Karpas-422 (cell line): ENCODE measurements at places on chromosomes 7 and 10. TPM values are rescaled to one million over a fixed set of nuclear protein-coding genes. Genes with fewer than 3 reads are reported as not detected.

The CCDC136 gene
- total RNA-seq = 25.9 and 32.5 TPM in 2 replicates

The ADK gene
- 29.0 and 41.4 TPM in 2 replicates for total RNA-seq

The NUTM2A gene
- 0.14 and 0.26 TPM in 2 replicates for total RNA-seq

The TRIM56 gene
- total RNA-seq = 8.1 and 14.0 TPM in 2 replicates

The SH3PXD2A gene
- 0.07 and 0.22 TPM in 2 replicates for total RNA-seq

- no peak overlapping the region for H3K4me3 ChIP-seq
- no peaks in the 10 kb centered on the region for H3K4me1 ChIP-seq
- no peaks in the 10 kb centered on the region for H3K36me3 ChIP-seq
- no peaks in the 10 kb centered on the region for H3K27me3 ChIP-seq
- DNase-seq = no peak
Measured at GRCh38 chr10:123415523-123415922, 250.6 kb upstream of the GPR26 start.

DNA sequence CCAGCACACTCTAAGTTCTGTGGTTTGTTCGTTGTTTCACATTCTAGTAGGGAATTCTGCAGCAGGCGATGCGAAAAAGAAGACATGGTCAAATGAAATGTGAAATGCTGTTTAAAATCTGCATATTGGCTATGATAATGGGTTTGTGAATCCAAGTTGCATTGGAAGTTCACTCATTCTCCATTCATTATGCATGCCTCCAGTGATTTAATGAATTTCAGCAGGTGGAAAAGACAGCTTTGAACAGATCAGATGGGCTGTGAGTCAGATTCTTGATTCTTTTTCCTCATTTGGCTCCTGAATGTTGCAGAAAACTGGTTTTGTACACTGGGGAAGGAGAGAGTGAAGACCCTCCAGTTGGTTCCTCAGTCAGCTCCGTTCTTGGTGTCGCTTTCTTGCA lies 52.1 kb downstream of the PNLIPRP2 start:
- no peaks in the 10 kb centered on the region for H3K36me3 ChIP-seq
- no peaks in the 10 kb centered on the region for H3K27me3 ChIP-seq
- no peak for DNase-seq

DNA sequence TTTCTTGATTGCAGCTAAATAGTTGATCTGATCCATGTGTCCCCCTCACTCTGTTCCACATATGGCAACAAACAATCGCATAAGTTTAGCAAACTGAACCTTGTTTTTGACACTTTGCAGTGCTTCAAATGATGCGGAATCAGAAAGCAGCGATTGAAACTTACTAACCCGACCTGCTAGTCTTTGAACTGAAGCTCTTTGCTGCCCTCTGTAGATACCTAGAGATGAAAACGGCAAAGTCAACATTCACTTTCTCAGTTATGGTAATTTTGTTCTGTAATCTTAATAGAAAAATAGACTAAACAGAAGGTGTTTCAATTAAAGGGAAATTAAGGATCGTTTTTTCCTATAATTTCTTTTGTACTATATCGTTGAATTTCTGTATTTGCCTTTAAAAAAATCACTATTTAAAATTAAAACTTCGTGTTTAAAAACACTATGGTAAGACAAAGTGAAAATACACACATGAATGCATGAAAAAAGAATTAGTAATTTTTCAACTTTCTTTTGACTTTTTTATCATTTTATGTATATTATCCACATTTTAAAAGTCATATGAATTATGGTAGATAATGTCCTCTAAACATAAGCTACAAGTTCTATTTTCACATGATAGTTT lies 276.5 kb downstream of the MAGI2 start:
- peak; percentile 67 for DNase-seq
- H3K27me3 ChIP-seq = no peaks in the 10 kb centered on the region
- no peaks in the 10 kb centered on the region for H3K4me1 ChIP-seq

DNA sequence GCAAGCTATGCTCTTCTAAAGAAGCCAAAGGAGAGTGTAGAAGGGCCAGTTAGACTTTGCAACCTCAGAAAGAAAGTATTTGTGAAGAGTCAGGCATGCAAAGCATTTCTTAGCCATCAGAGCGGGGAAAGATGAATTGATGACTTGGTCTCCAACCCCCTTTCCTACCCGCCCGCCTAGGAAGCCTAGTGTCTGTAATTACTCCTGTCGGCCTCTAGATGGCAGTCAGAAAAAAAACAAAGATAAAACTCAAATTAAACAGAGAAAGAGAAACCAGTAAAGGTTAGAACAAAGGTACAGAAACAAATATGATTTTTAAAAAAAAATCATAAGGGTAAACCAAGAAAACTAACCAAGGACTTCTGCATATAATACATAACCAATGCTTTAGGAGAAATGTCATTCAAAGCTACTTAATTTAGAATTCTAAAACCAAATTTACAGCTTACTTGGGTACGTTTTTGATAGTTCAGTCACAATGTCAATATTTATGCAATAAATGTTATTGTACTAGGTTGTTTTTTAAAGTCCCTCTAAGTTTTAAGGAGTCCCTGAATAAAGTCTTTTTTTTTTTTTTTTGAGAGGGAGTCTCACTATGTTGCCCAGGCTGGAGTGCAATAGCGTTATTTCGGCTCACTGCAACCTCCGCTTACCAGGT lies 97.6 kb downstream of the LYZL1 start:
- H3K4me3 ChIP-seq = no peak overlapping the region
- no peaks in the 10 kb centered on the region for H3K4me1 ChIP-seq
- DNase-seq = peak; percentile 61
- no peak overlapping the region for H3K27ac ChIP-seq
- no peaks in the 10 kb centered on the region for H3K36me3 ChIP-seq

- DNase-seq = no peak
- peaks cover 19% of the 10 kb centered on the region for H3K4me1 ChIP-seq
- H3K36me3 ChIP-seq = no peaks in the 10 kb centered on the region
Measured at GRCh38 chr7:156374335-156374734, 266.2 kb upstream of the RNF32 start.

DNA sequence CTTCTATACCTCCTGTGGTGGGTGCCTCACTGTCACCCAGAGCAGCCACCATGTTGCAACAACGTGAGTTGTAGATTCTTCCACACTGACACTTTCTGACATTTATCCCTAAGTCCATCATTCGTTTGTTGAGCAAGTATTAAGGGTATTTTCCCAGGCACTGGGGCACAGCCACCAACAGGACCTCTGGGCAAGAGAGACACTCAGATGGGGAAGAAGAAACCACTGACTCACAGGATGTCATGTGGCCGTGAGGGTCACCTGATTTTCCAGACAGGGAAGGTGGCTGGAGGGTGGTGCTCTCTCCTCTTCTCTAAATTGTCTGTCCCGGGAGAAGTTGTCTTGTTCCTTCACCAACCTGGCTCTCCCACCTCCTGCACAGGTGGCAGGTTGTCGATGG lies 51.7 kb upstream of the PPIF start:
- no peak for DNase-seq
- no peak overlapping the region for H3K27ac ChIP-seq
- H3K27me3 ChIP-seq = no peaks in the 10 kb centered on the region
- no peak overlapping the region for H3K4me3 ChIP-seq
- H3K4me1 ChIP-seq = no peaks in the 10 kb centered on the region
- peaks cover 31% of the 10 kb centered on the region for H3K36me3 ChIP-seq

DNA sequence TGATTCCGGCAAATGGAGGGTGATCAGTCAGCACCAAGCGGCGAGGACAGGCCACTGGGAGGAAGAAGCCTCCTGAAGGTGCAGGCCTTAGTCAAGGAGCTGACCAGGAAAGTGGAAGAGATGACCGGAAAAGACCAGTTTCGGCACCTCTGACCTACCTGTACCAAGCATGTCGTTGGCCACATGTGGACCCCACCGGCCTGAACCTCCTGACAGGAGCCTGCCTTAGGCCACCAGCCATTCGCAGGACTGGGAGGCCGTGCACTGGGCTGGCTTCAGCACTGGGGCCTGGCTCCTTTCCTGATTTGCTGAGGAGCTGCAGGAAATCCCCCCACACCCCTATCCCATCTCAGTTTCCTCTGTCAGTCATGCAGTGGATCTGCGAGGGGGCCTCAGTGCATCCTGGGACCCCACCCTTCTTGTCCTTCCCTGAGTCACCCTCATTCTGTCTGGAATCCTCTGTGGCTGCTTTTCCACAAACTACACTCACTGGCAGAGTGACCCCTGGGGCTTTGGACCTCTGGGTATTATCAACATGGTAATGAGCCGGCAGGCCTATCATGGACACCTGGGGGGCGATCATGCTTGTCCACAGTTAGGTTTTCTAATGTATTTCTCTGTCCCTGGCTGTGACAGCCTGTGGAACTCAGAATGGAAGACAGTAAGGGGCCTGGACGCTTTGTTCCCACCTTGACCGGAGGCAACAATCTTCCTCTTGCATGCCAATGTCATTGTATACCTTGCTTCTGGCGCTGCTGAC lies 33.0 kb downstream of the RAMP3 start:
- no peaks in the 10 kb centered on the region for H3K27me3 ChIP-seq
- H3K4me3 ChIP-seq = no peak overlapping the region
- H3K36me3 ChIP-seq = no peaks in the 10 kb centered on the region
- no peaks in the 10 kb centered on the region for H3K4me1 ChIP-seq
- DNase-seq = no peak

DNA sequence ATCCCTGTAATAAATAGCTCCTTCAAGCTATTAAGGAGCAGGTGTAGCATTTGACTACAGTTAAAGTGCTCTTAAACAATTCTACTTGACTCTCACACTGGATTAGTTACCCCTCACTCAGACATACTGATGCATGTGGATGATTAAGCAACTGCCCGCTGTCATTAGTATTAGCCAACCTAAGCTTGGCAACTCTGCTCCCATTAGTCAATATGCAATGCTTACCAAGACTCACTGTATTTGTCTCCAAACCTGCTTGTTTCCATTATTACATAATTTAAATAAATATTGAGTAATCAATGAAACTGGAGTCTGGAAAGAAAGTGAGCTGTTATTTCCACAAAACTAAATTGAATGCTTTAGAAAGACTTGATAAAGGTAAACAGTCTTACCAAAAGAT lies 144.0 kb upstream of the ASAH2 start:
- DNase-seq = no peak
- H3K36me3 ChIP-seq = no peaks in the 10 kb centered on the region
- no peak overlapping the region for H3K27ac ChIP-seq
- H3K27me3 ChIP-seq = no peaks in the 10 kb centered on the region
- no peaks in the 10 kb centered on the region for H3K4me1 ChIP-seq

DNA sequence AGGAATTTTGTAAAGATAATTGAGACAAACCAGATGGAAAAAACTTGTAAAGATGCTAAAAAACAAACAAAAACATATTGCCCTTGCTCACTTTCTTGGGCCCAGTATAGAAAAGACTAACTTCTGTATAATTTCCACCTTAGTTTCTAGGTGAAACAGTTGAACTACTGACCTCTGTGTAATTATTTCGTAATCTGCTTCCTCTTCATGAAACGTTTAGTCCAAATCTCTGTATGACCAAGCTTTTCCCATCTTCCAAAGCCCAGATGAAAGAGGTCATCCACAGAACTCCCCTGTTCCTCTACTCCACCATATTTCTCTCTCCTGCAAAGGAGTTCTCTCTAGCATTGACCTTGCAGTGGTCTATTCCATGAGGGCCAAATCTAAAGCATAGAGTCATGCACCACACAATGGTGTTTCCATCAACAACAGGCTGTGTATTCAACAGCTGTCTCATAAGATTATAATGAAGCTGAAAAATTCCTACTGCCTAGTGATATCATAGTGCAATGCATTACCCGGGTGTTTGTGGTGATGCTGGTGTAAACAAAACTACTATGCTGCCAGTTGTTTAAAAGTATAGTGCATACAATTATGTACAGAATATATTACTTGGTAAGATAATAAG lies 647.6 kb downstream of the TNS3 start:
- no peaks in the 10 kb centered on the region for H3K36me3 ChIP-seq
- no peak for DNase-seq
- H3K27ac ChIP-seq = no peak overlapping the region
- no peaks in the 10 kb centered on the region for H3K27me3 ChIP-seq
- peaks cover 1% of the 10 kb centered on the region for H3K4me1 ChIP-seq
- H3K4me3 ChIP-seq = no peak overlapping the region

DNA sequence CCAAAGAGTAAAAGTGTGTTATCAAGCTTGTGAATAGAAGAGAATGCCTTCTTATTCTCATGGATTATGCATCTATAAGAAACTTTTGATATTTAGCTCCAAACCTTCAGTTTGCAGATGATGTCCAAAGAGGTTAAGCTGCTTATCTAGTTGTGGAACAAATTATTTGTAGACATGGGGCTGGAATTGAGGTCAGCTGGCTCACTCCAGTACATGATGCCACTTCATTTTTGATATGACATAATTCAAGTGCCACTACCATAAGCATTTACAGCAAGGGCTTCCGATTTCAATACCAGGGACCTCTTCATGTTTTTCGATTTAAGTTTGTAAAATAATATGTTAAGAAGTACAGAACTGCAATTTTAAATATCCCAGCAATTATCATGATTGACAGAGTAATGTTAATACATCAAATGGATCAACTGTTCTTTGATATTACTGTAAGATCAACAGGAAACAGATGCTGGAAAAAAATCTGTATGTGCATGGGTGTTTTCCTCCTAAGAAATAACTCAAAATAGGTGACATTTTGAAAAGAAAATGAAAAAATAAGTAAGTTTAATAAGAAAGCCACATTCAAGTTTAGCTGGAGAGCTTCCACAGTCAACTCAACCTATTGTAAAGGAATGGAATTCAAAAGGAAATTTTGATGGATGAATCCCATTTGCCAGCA lies 12.7 kb downstream of the FAM3C start:
- H3K4me3 ChIP-seq = no peak overlapping the region
- DNase-seq = no peak
- H3K27me3 ChIP-seq = no peaks in the 10 kb centered on the region
- H3K4me1 ChIP-seq = peaks cover 39% of the 10 kb centered on the region

DNA sequence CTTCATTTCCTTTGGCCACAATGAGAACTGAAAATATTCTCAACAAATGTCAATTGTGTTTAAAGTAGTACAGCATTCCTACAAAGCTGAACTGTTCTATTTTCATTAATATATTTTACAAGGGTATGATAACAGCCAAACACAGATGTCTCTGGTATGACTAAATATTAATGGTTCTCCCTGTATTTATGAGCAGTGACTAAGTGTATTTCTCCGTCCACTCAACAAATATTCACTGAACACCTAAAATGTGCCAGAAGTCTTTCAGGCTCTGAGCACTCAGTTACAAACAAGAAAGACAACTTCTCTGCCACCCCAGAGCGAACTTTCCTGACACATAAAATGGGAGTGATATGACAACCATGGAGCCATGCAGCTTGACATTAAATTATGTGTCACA lies 135.6 kb downstream of the VPS41 start:
- no peak overlapping the region for H3K27ac ChIP-seq
- no peaks in the 10 kb centered on the region for H3K27me3 ChIP-seq
- no peak for DNase-seq
- no peak overlapping the region for H3K4me3 ChIP-seq
- H3K4me1 ChIP-seq = peaks cover 6% of the 10 kb centered on the region

DNA sequence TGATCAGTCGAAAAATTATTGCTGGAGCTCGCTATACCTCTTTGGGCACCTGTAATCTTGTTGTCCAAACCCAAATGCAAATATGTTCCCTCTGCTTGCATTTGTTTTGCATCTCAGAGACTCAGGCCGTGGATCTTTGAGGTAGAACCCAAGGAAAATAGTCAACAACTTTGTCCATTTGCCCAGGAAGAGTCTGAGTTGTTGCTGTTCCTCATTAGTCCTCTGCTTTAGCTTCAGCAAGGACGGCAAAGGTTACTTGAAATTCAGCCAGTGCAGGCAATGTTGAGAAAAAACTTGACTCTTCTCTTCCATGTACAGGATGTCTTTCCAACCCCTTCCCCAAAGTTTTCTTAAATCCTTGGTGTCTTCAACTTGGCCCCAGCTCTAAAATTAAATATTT lies 45.8 kb downstream of the PDK4 start:
- no peak for DNase-seq
- no peak overlapping the region for H3K4me3 ChIP-seq
- H3K27me3 ChIP-seq = no peaks in the 10 kb centered on the region
- no peak overlapping the region for H3K27ac ChIP-seq
- no peaks in the 10 kb centered on the region for H3K36me3 ChIP-seq

GRCh38 chr10:8568401-8568800 lies 513.9 kb downstream of the GATA3 start:
- no peaks in the 10 kb centered on the region for H3K36me3 ChIP-seq
- DNase-seq = no peak
- no peak overlapping the region for H3K27ac ChIP-seq
- H3K4me3 ChIP-seq = no peak overlapping the region
